ENCODE measurements at places on chromosomes 1 and 21.

- DNase-seq = no peak
Measured at GRCh38 chr1:108819878-108820277, 37.0 kb downstream of the AKNAD1 start.

DNA sequence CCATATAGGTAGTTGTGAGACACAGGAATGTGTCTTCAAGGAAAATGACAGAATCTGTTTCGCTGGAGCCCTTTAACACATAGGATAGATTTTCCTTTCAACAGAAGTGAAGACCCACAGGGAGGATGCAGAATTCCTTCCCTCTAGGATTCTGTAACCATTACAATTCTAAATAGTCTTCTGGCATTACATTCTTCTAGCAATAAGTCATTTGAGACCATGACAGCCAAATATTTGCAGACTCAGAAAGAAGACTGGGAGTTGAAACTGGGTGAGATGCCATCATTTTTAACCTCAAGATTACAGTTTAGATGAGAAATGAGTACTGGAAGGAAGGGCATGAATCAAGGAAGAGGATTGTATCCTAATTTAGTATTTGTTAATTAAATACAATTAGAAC is 61.6 kb downstream of the ZBTB18 start:
- DNase-seq = no peak

DNA sequence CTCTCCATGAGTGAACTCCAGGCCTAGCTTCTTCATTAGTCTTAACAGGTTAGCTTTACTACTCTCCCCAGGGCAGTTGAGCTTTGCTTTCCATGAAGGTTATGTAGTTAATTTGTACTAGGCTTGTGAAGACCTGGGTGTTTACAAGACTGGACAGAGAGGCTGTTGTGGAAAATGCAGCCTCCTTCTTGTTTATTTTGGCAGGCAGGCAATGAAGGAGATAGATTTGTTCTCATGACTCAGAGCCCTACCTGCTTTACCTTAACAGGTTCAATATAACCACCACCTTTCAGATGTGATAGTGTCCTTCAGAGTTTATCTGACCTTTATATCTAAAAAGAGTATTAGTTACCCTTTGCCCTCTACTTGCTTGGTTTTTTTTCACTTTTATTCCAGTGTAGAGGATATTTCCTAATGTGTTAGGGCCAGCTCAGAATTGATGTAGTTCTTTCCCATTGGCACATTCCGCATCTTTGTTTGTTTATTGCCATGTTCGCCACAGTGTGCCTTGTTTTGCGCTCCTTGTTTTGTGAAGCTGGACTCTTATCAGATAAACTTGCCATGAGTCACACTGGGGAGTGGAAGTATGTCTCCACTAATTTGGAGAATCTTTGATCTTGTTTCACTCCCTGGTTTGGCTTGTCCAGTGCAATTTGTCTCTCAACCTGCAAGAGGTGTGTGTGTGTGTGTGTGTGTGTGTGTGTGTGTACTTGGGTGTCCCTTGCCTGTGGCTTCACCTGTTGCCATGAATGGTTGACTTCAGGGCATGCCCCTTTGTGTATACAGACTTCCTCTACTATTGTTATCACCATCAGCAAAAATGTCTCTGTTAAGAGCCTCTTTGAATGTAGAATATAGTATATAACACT is 87.4 kb upstream of the MACF1 start:
- DNase-seq = no peak

DNA sequence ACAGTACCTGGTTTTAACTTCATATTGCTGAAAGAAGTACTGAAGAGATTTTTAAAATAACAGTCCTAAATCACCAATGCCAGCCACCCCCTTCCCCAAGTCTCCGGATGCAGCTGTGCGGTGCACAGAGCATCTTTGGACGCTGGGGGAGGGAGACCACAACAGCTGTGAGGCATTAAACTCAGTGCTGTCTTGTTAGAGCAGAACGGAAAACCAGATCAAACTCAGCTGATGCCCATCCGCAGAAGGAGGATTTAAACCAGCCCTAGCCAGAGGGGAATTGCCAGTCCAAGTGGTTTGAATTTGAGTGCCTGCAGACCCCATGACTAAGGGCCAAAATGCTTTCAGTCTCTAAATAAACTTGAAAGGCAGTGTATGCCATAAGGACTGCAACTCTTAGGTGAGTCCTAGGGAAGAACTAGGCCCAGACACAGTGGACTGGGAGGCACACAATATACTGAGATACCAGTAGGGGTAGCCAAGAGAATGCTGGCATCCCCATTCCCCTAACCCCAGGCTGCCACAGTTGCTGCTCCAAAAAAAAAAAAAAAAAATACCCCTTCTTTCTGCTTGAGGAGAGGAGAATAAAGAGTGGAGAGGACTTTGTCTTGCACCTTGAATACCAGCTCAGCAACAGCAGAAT is 576.2 kb downstream of the NEGR1 start:
- no peak for DNase-seq

GRCh38 chr1:221841251-221841982 is 99.5 kb upstream of the DUSP10 start:
- DNase-seq = no peak

GRCh38 chr1:31422505-31423319 is 9.7 kb downstream of the SERINC2 start:
- DNase-seq = peak; percentile 65

GRCh38 chr1:181166377-181167196 is 78.1 kb downstream of the IER5 start:
- peak; percentile 27 for DNase-seq

DNA sequence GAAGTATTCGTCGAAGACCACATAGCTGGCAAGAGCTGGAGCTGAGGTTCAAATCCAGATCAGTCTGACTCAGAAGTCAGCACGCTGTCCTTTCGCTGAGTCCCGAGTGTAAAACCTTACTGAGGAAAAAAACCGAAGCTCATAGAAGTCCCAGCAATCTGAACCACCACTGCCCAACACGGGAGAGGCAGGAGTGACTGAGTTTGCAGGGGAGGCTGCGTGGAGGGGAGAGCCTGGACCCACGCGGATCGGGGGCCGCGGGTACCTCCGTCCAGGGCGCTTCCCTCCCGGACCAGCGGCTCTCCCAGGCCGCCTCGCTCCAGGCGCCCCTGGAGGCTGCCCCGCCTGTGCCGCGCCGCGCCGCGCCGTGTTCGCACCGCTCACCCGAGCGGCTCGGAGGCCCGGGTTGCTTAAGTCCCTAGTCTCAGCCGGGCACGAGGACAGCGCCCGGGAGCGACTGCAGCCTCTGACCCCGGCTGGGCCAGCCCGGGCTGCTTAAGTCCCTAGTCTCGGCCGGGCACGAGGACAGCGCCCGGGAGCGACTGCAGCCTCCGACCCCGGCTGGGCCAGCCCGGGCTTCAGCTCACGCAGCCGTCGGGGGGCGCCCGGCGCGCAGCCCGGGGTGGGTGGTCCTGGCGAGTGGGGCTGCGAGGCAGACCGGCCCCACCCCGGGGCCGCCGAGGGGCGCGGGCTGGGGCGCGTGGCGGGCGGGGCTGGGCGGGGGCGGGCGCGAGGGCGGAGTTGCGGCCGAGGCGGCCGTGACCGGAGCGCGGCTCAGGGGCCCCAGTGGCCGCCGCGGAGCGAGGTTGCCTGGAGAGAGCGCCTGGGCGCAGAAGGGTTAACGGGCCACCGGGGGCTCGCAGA is at the start of gene ADAMTSL4:
ADAMTSL4 (plus strand) TSS at position 777 of the 864 bp plus-strand sequence. CDS start 2,881 bp downstream, outside the sequence.
- DNase-seq = no peak

- DNase-seq = no peak
Measured at GRCh38 chr21:41764558-41765419, 2.1 kb downstream of the RIPK4 start.

All from substantia nigra (tissue), 51 donors.